ENCODE measurements at places on chromosomes 16 and 17.

DNA sequence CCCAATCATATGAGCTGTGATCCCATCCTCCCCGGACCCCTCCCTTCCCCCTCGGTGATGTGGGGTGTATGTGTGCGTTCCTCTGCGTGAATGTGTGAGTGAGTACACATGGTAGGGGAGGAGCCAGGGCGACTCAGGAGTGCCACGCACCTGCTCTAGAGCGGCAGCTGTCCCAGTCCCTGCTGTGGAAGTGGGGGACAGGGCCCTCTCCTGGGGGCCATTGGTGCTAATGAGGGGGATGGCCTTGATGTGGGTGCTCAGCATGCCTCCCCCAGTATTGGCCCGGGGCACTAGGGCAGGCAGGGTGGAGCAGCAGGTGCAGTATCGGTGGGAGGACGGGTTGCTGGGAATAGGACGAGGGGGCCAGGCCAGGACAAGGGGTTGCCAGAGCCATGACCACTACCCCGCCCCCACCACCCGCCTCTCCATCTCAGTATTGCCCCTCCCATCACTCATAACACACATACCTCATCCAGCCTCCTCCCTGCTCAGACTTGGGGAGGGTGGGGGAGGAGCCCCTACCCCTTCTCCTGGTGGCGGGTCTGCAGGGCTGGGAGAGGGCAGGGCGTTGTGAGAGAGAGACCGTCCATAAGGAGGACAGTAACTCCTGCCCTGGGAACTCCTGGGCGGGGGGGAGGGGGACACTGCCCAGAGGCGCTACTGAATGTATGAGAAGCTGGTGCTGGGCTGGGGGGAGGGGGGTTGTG lies 8.5 kb downstream of the NR1D1 start:
- DNase-seq: peak; percentile 21

- DNase-seq: no peak
Measured at GRCh38 chr16:86011532-86011931, 112.6 kb downstream of the IRF8 start.

GRCh38 chr17:79176792-79177601 lies 102.4 kb downstream of the ENGASE start:
- DNase-seq: no peak

GRCh38 chr17:71098071-71098470 lies 928.7 kb downstream of the KCNJ2 start:
- DNase-seq: no peak

GRCh38 chr17:80649672-80650330 lies 105.2 kb downstream of the RPTOR start:
- DNase-seq: no peak

GRCh38 chr16:84810518-84811273 lies 9.1 kb upstream of the CRISPLD2 start:
- no peak for DNase-seq

- peak; percentile 13 for DNase-seq
Measured at GRCh38 chr17:17445925-17446665, 30.7 kb upstream of the MED9 start.

GRCh38 chr17:29709866-29710519 lies 87.3 kb upstream of the CORO6 start:
- no peak for DNase-seq

DNA sequence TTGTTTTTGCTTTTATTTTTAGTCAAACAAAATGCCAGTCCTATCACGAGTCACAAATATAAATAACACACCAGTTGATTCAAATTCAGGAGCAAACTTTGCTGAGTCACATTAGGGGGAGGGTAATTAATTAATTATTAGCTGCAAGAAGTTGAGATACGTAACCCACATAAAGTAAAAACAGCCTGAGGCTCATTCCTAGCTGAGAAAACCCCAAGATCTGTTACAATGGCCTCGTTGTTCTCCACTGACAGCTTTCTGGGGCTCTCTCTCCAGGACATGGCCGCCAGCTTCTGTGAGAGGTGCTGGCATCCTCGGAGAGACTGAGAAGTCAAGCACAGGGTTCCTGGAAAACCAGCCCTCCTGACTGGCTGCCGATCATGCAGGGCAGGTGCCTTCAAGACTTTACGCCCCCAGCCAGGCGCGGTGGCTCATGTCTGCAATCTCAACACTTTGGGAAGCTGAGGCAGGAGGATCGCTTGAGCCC lies 11.1 kb downstream of the RAB40B start:
- DNase-seq: no peak

DNA sequence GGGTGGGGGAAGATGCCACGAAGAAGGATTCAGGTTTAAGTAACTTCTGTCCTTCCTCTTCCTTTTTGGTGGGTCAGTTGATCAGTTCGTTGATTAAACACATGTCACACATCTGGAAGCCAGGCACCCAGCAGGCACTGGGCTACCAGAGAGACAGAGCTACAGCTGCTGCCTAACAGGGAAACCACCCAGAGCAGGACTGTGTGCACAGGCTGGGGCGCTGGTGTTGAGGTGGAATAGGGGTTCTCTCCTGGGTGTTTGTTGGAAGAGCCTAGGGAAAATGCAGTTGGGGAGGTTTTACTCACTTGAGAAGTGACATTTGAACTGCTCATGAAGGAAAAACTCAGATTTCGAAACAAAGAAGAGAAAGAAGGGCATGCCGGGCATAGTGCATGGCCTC lies 152.4 kb downstream of the IRX5 start:
- DNase-seq: no peak

GRCh38 chr17:31517524-31517923 lies 126.0 kb downstream of the RAB11FIP4 start:
- no peak for DNase-seq

- DNase-seq: no peak
Measured at GRCh38 chr17:28398280-28398981, 7.6 kb downstream of the SLC46A1 start.

- DNase-seq: no peak
Measured at GRCh38 chr17:75604034-75604695, 16.6 kb downstream of the MYO15B start.

GRCh38 chr16:87127061-87127765 lies 190.0 kb downstream of the C16orf95 start:
- DNase-seq: no peak

- DNase-seq: no peak
Measured at GRCh38 chr17:82158825-82159224, 53.8 kb downstream of the CCDC57 start.

DNA sequence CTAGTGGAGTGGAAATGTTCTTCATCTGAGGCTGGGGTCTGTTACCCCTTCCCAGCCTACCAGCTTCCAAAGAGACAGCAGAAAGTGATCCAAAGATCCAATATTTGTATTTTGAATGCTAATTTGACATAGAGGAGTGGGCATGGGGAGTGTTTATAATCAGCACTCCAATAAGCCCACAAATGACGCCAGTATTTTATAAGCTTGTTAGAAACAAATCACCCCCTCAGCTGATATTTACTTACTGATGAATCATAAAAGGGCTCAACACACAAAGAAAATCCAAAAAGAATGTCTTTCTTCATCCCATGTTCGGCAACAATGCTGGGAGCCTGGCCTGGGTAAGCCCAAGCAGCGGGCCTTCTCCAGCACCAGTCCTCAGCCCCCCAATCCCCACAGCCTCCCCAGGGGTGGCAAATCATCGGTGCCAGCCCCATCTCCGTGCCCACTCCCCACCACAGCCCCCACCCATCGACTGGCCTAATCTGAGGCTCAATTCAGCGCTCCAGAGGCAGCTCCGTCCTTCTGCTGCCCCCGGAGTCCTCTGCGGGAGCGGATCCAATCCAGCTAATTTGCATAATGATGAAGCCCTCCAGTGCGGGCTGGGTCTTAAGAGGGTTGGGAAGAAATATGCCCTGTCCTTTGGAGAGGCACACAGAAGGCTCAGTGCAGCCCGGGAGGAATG lies 169.5 kb downstream of the C16orf78 start:
- DNase-seq: no peak

- DNase-seq: no peak
Measured at GRCh38 chr17:55931446-55931845, 180.6 kb downstream of the PCTP start.

GRCh38 chr16:10868596-10869469 lies 8.2 kb upstream of the CIITA start:
- DNase-seq: no peak

- DNase-seq: no peak
Measured at GRCh38 chr17:34892461-34893249, 68.6 kb downstream of the CCT6B start.

- DNase-seq: no peak
Measured at GRCh38 chr17:3724378-3725077, 825 bp downstream of the HASPIN start.

- no peak for DNase-seq
Measured at GRCh38 chr17:77915594-77916021, 42.9 kb upstream of the TNRC6C start.

DNA sequence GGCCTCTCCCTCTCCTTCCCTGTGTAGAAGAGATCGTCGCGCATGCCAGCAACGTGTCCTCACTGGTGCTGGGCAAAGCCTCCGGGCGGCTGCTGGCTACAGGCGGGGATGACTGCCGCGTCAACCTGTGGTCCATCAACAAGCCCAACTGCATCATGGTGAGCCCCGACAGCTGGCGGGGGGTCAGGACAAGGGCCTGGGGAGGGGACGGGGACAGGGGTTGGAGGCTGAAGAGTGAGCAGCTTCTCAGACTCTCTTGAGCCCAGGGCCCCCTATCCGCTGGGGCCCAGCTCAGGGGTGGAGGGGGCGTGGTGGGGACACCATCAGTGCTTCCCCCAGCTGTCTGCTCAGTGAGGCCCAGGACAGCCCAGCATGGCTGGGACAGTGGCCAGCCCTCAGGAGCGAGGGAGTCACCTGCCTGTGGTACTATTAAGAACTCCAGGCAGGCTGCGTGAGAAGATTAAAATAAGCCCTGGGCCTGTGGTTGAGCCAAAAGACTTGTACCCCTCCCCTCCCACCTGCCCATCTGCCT lies 6.2 kb downstream of the KATNB1 start:
- DNase-seq: no peak

DNA sequence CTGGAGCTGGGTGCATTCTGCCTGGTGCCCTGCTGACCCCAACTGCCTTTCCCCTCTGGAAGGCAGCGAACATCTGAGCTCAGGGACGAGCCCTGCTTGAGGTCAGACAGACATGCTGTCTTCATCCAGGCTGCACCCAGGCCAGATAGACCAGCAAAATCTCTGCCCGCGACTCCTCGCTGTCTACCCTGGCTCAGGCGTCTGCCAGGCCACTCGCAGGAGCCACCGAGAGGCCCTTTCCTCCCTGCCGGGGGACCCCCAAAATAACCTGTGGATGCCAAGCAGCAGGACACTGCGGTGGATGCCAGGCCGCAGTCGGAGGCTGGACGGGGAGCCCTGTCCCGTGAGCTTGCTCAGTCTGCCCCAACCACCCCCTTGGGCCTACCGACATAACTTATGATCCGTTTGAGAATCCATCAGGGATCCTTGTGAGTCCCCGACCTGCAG lies 3.3 kb upstream of the SLC25A10 start:
- no peak for DNase-seq

DNA sequence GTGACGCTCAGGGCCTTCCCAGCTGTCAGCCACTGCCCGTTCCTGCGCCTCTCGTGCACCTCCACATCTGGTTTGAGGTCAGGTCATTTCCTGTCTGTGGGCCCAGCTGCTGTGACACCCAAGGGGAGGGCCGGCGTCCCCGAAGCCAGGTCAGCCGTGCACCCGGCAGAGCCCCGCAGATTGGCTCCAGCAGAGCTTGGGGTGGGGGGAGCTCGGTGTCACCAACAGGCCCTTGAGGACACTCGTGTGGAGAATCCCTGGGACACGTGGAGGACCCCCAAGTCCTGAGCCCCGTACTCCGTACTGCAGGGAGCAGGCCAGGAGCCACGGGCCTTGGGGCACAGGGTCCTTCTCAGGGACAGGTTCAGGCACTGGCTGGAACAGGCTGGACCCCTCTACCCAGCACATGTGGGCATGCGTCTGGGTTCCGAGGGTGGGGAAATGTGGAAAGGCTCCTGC lies 4.8 kb downstream of the SPATA2L start:
- DNase-seq: no peak

DNA sequence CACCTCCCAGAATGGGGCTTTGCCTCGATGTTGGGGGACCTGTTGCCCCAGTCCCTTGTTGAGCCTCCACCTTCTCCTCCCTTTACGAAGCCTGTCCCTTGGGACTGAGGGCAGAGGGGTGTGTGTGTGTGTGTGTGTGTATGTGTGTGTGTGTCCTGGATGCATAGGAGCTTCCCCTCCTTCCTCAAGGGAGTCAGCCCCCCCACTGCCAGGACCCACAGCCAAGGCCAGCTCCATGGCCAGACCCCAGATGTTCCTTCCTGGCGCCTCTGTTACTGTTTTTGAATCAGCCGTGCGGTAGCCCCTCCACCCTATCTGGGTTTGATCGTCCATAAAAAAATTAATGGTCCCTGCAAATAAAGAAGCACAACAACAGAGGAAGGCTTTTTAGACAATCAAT lies 17.7 kb upstream of the DOK4 start:
- no peak for DNase-seq

- no peak for DNase-seq
Measured at GRCh38 chr16:6204945-6205344, 1107.3 kb upstream of the EEF2KMT start.

DNA sequence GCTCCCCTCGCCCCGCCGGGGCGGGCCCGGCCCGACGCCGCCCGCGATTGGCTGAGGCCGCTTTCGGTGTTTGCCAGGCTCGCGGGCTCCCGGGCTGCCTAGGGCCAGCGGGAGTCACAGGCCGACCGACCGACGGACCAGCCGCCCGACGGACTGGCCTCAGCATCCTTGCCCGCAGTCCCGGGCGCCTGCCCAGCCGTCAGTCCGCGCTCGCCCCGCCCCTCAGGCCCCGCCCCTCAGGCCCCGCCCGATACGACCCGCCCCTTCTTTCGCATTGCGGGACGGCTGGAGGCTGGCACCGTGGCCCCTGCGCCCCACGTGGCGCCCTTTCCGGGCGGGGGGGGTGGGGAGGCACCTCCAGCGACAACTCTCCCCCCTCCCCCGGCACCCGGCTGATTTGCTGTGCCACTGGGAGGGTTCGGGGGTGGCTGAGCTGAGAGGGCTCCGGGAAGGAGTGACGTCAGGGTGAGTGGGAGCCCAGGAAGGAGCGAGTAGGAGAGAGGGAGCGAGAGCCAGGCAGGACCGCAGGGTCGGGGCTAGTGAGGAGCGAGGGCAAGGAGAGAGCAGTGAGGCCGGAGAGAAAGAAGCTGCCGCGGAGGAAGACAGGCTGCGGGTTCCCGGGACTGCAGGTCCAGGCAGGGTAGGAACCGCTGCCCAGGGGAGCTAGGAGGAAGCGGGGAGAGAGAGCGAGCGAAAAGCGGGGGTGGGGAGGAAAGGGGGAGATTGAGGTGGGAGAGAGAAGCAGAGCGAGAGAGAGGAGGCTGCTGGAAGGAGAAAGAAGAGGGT lies at the start of gene ASPHD1:
Gene ASPHD1 (plus strand): TSS at position 387 of the 786 bp plus-strand sequence. CDS start 484 bp downstream, outside the sequence.
- peak; percentile 70 for DNase-seq

DNA sequence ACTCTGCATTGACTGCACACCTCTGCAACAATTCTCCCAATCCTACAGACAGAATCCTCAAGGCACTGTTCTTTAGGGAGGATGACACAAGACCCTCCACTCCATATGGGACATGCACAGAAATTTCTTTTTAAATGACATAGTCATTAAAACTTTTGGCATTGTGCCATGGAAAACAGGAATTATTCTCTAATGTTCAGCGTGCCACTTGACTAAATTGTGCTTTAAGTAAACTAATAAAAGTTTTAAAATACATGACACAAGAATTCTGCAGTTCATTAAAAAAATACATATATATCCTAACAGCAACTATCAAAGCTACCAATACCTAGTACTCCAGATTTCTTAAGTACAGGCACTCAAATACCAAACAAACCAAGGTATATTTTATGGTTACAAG lies 16.0 kb downstream of the CEP112 start:
- peak; percentile 42 for DNase-seq

- DNase-seq: no peak
Measured at GRCh38 chr17:75915268-75915667, 10.6 kb upstream of the MRPL38 start.

GRCh38 chr16:51151435-51151960 lies 428 bp upstream of the SALL1 start:
- peak; percentile 92 for DNase-seq

GRCh38 chr17:7241090-7241733 lies 1.0 kb downstream of the GABARAP start:
- DNase-seq: no peak
